Choroid plexus epithelial cell (primary cell): ENCODE measurements at places on chromosomes 11 and 22.
A peak's percentile ranks its signal among the peaks of the same experiment; 100 is the strongest.

GRCh38 chr11:9057007-9057406 is 34.4 kb downstream of the SCUBE2 start:
- no peak for DNase-seq

GRCh38 chr22:39254789-39255298 is 10.1 kb upstream of the PDGFB start:
- DNase-seq: peak; percentile 54

DNA sequence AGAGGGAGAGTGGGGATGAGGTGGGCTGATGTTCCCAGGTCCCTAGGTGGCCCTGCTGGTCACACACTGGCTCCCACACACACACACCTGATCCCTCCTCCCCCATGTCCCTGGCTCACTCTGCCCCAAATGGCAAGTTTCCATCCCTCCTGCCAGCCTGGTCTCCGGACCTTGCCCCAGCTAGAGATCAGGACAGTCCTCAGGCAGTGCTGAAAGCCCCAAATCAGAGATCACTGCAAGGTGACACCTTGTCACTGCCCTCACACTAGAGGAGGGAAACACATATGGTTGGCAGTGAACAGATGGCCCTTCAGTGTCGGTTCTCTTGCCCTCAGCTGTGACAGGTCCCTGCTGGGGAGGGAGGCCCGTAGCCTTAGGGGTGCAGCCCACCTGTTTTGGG is 7.6 kb downstream of the TMPRSS5 start:
- DNase-seq: no peak

DNA sequence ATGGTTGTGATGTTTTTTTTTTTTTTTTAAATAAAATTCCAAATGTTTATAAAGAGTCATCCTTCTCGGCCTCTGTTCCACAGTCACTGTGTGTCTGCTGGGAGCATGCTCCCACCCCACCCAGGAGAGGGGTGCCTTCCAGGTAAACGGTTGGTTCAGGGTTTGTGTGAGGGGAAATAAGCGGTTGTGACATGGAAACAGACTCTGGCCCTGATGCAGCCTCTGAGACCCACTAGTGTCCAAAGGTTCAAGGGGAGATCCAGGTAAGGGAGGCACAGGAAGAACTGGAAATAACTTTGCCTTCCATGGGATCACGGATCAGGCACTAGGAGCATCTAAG is 6.0 kb upstream of the GAS2L1 start:
- DNase-seq: no peak

DNA sequence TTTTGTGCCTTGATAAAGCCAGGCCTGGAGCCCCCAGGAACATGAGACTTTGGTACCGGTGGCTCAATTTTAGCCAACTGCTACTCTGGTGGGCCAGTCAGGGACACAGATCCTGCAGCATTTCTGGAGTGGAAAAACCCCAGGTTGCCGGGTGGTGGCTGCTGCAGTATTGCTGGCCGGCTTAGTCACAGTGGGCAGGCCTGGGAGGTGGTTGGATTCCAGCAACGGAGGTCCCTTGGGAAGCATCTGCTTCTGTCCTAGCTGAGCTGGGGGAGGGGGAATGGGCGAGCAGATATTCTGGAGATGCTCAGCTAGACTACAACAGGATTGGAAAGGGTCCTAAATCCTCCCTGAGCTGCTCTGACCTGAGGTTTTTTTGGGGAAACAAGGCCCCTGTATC is 31.6 kb upstream of the ACCSL start:
- DNase-seq: peak; percentile 81

DNA sequence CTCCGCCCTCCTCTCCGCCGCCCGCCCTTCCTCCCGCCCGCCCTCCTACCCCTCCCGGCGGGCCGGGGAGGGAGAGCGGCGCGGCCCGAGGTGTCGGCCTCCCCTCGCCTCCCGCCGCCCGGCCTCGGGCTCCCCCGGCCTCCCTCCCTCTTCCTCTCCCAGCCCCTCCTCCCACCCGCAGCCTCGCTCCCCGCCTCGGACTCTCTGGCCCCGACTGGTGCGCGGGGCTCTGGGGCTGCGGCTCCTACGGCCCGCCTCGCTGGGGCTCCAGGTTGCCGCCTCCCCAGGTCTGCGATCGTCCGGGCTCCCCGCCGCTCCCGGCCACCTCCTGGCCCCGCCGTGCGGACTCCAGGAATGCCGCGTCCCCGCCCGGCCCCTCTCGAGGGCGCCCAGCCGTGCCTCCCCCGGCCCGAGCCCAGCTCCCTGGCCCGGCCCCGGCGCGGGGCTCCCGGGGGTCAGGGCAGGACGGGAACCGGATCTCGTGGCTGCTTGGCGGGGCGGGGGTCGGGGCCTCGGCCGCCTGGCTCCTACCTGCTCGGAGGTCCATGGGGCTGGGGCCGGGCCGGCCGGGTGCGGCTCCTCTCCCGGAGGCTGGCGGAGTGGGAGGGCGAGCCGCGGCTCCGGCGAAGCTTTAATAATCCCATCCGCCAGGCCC is at the start of gene CLCF1:
TSS of gene CLCF1 (minus strand) at position 606 of the 655 bp plus-strand sequence. CDS start at position 547, 59 bp downstream.
- peak; percentile 69 for DNase-seq

GRCh38 chr11:8354622-8355415 is 91.1 kb upstream of the LMO1 start:
- peak; percentile 26 for DNase-seq

GRCh38 chr22:33706100-33706499 is 214.2 kb downstream of the LARGE1 start:
- DNase-seq: no peak

- no peak for DNase-seq
Observed at GRCh38 chr11:85752890-85753581, 57.9 kb downstream of the SYTL2 start.

- peak; percentile 74 for DNase-seq
Observed at GRCh38 chr11:74321487-74322188, 10.2 kb upstream of the P4HA3 start.

DNA sequence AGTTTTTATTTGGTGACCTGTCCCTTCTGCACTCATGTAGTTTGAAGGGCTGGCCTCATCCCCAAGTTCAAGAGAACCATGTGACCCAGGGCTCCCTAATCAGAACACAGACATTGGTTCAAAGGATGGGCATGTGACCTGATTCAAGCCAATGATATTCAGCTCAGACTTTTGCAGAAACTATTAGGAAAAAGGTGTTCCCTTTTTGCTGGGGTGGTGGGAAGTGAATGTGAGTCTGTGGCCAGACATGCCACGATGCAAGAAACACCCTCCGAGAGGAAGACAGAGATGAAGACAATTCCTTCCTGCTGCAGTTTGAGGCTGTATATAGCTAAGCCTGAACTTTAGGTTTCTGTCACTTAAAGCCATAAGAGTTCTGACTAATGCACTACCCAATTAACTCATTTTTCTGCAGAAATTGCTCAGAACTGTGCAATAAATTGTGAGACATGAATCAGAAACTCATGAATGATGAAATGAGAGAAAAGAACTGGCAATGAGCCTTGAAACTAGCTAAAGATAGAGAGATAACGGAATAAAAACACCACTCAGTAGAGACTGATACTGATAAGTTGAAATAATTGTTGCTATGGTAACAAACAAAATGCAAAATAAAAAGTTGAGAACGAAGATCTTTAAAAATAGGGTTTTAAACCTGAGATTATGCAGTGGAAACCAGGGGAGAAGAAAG is 9.2 kb upstream of the MAPK1 start:
- DNase-seq: peak; percentile 82

- DNase-seq: peak; percentile 74
Observed at GRCh38 chr11:10208131-10208575, 85.9 kb downstream of the SBF2 start.

DNA sequence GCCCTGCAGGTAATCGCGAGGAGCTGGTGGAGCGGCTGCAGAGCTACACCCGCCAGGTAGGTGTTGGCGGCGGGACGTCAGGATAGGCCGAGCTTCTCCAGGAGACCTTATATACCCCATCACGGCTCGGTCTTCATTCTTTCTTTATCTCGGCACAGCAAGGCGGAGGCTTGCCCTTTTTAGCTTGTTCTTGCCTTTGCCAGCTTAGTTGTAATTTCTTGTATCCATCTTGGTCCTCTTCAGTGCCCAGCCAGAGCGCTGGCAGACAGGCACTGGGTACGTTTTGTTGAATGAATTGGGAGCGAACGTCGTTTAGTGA is 459 bp downstream of the SF3B2 start:
- peak; percentile 13 for DNase-seq

- DNase-seq: no peak
Observed at GRCh38 chr11:14725150-14725549, 81.5 kb downstream of the PDE3B start.

DNA sequence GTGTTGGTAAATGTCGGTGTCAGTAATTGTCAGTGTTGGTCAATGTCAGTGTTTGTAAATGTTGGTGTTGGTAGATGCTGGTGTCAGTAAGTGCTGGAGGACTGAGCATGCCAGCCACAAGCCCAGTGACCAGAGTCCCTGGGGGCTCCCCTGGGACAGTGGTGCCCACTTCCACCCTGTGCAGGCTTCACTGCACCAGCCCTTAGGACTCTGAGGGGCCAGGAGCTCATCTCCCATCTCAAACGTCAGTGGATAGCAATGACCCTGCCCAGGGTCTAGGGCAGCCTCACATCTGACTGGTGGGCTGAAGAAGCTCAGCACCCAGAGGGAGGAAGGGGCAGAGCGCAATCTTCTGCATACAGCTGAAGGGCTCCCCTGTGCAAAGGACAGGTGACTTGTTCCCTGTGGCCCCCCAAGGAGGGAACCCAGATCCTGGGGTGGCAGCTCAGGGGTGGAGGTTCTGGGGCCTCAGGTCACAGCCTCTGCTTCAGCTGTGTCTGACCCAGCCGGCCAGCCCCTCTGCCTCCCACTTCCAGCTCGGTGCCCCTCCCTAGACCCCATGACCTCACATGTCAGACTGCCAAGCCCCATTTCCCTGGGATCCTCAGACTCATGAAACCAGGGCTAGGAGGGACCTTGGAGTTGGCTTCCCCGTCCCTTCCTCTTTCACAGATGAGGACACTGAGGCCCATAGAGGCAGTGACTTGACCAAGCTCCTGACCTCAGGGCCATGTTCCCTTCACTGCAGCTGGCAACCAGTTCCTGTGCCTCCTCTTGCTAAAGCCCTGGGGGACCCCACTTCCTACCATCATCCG is 138.4 kb downstream of the CRYBB2 start:
- no peak for DNase-seq
